ENCODE measurements at places on chromosomes 11 and 22.

- DNase-seq = peak; percentile 27
Measured at GRCh38 chr11:33687733-33688479, 12.7 kb downstream of the C11orf91 start.

DNA sequence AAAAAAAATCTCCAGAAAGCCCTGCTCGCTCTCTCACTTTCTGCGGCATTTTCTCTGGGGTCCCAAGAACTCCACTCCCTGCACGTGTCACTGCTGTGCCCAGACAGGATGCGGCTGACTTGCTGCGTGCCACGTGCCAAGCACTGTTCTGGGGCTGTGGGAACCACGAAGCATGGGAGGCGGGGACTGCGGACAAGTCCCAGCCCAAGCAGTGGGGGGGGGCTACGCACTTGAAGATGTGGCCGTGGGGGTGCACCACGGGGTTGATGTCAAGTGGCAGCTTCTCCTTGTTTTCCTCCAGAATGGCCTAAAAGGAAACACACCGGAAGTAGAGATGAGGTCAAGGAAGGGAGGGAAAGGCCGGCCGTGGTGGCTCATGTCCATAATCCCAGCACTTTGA is 10.8 kb downstream of the TTLL12 start:
- DNase-seq = no peak

GRCh38 chr22:22462813-22463567 is 45.6 kb downstream of the ZNF280B start:
- DNase-seq = peak; percentile 16

GRCh38 chr11:7530013-7530640 is 16.3 kb downstream of the PPFIBP2 start:
- no peak for DNase-seq

- no peak for DNase-seq
Measured at GRCh38 chr11:107076832-107077231, 58.6 kb upstream of the GUCY1A2 start.

Data from activated CD4-positive, alpha-beta T cell treated with anti-CD3 and anti-CD28 coated beads, Interleukin-10, Interleukin-2, amounts not matched to agents 100 ng/mL and 50 ng/mL, durations not matched to agents 16 hours and 8 hours (primary cell).